ENCODE measurements at places on chromosomes 1 and 21.
A peak's percentile ranks its signal among the peaks of the same experiment; 100 is the strongest.

DNA sequence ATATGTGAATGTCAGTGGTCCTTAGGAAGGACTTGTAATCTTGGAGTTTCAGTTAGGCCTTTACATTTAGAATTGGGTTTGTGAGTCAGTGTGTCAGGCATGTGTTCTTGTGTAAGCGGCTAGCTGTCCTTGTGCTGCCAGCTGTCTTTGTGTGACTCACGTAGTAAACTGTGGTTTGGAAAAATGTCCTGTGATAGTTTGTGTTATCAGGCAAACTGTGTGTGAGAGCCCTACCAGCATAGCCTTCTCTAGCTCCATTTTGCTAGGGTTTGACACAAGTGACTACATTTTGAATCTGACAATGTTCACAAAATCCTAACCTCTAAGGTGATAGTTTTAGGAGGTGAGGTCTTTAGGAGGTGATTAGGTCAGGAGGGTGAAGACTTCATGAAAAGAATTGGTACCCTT lies 6.9 kb upstream of the SLC35D1 start:
- DNase-seq, result no peak

GRCh38 chr21:33856893-33857527 lies 58.6 kb downstream of the ATP5PO start:
- no peak for DNase-seq

DNA sequence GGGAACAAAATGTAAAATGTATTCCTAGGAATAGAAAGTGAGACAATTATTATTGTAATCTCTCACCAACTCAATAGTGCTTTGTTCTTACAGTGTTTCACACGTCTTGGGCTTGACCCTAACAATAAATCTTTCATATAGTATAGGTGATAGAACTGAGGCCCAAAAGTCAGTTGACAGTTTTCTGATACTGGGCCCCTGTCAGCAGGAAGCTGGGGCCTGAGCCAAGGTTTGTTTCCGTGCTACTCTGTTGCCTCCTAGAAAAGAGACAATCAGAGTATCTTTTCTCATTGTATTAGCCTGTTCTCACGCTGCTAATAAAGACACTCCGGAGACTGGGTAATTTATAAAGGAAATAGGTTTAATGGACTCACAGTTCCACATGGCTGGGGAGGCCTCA lies 5.0 kb downstream of the RRP1B start:
- DNase-seq, result peak; percentile 83

GRCh38 chr1:34747638-34747941 lies 7.3 kb upstream of the GJB5 start:
- DNase-seq, result no peak

- DNase-seq, result no peak
Measured at GRCh38 chr1:1129381-1129821, 13.5 kb upstream of the C1orf159 start.

DNA sequence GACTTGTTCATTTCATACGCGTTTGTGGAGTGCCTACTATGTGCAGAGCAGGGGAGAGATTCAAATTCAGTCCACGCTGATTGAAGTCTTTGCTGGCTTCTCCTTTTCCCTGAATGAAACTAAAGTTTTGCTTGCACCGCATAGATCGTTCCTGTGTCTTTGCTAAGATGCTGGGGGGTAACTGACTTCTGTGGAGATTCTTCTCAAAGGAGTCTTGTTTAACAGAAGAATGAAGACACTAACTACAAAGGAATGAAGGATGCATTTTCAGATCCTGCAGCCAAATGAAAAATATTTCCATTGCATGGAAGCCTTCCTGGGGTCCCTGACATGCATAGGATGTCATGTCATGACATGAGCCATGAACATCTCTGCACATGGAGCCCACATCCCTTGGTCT lies 26.9 kb upstream of the H6PD start:
- no peak for DNase-seq

DNA sequence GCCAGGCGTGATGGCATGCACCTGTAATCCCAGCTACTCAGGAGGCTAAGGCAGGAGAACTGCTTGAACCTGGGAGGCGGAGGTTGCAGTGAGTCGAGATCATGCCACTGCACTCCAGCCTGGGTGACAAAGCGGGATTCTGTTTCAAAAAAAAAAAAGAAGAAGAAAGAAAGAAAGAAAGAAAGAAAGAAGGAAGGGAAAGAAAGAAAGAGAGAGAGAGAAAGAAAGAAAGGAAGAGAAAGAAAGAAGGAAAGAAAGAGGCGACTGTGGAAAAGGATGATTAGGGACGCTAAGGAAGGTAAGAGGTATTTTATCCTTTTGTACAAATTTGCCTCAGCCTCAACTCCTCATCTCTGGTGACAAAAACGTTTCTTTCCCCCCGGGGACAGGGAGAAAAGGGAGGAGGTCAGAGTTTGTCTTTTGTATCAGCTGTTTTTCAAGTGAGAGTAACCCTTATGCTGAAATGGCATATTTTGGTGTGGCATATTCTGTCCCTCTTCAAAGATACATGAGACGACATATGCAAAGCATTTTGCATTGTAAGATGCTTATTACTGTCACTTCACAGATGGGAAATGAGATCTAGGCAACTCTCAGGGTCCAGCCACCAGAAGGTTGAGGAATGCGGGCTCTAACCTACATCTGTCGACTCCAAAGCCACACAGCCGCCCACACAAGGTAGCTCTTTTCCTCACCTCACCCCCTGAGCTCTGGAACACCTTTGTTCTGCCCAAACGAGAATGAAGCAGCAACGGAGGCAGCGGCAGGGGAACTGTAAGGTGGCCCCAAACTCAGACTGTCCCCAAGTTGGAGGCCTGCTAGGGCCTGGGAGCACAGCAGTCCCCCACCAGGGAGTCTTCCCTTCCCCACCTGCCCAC lies 38.0 kb downstream of the NUAK2 start:
- no peak for DNase-seq

DNA sequence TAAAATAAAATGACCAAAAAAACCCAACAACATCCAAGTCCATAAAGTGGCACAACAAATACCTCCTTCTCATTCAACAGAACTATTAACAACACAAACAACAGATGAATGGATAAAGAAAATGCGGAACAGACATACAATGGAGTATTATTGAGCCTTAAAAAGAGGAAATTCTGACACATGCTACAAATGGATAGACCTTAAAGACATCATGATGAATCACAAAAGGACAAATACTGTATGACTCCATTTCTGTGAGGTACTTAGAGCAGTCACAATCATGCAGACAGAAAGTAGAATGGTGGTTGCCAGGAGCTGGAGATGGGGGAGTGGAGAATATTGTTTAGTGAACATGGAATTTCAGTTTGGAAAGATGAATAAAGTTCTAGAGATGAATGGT lies 42.6 kb downstream of the EYA3 start:
- no peak for DNase-seq

DNA sequence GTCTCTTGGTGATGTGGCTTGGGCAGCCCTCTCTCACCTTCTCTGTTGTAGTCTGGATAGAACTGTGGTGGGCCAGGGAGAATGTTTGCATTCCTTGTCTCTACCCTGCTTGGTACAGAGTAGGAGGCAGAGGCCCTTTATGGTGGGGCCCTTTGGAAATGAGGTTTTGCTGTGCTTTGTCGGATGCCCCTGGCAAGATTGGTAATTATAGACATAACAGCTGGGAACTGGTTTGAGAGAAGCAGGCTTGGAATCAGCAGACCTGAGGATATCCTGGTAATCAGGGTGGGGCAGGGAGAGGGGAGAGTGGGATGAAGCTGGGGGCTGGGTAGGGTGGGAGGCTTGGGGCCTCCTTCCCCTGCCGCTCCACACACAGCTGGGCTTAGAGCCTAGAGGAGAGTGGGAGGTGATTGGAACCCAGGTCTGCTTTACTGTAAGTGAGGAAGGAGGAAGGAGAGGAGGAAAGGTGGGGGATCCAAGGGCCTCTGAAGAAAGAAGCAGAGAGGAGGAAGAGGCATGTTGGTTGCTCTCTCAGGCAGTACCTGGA lies 5.0 kb downstream of the VANGL2 start:
- no peak for DNase-seq

GRCh38 chr1:89363196-89363595 lies 663 bp upstream of the GBP6 start:
- DNase-seq, result no peak

GRCh38 chr1:185934476-185935189 lies 200.4 kb downstream of the HMCN1 start:
- no peak for DNase-seq

DNA sequence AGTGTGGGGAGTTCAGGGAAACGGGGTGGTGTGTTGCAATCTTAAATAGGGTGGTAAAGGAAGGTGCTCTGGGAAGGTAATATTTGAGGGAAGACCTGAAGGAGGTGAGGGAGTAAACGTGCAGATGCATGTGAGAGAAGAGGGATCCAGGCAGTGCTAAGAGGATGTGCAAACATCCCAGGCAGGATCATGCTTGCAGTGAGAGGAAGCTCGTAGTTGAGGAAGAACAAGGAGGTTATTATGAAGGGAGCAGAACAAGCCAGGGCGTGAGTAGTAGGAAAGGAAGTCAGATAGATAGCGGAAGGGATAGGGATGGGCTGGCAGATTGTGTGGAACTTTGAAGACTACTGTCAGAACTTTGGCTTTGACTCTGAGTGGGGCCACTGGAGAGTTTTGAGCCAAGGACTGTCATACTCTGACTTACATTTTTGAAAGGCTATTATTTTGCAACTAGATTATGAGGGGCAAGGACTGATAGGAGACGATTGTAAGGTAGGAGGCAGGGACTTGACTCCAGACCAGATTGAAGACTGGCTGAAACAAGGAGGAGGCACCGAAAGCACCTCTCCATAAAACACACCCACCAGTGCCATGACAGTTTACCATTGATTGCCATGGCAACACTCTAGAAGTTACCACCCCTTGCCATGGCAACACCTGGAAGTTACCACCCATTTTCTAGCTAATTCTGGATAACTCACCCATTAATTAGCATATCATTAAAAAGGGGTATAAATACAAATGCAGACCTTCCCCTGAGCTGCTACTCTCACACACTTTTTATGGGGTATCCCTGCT lies 67.0 kb downstream of the XCL2 start:
- no peak for DNase-seq

DNA sequence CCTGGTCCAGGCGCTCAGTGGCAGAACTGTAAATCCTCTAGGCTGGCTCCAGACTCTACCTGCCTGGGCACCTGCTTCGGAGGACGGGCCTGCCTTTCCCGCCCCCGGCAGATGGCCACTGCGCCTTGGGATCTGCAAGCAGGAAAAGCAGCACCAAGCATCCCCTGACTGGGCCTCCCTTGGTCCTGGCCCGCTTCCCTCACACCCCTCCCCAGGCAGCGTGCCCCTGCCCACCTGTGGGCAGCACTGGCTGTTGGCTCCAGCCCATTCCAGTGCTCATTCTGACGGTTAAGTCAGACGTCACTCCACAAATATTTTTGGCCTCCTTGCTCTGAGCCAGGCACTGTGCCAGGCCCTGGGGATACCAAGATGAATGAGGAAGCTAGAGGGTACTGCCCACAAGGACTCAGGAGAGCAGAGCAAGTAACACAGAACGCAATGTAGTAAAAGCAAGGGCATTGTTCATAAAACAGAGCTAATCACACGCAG lies 22.0 kb upstream of the BLACAT1 start:
- DNase-seq, result peak; percentile 79

DNA sequence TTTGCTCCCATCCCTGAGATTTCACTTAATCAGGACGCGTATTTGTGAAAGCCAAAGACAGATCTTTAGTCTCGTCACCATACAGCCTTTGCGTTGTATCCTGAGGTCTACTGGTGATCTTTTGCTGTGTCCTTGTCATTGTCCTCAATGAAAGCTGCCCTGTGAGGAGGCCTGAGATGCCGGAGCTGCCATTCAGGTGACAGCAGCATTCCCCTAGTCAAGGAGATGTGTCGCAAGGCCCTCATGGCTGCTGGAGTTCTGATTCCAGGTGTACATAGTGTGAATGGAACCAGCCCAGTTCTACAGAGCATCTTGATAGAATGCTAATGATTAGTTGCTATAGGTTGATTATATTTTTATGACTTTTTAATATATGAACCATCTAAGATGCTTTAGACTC lies 24.1 kb downstream of the TTF2 start:
- DNase-seq, result no peak

DNA sequence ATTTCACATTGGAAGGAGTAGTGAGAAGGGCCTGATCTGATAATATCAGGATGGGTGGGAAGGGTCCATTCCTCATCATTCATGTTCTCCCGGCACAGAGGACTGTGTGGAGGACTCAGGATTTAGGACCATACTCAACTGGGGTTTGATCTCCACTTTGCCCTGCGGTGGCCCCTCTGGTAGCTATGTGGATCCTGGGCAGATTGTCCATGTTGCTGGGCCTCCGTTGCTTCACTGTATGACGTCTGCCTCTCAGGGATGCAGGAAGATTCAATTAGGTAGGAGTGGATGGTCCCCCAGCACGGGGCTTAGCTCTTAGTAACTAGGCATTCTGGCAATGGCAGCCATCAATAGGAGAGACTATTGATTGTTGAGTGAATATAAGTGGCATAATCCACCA lies 2.3 kb downstream of the ETS2 start:
- no peak for DNase-seq

DNA sequence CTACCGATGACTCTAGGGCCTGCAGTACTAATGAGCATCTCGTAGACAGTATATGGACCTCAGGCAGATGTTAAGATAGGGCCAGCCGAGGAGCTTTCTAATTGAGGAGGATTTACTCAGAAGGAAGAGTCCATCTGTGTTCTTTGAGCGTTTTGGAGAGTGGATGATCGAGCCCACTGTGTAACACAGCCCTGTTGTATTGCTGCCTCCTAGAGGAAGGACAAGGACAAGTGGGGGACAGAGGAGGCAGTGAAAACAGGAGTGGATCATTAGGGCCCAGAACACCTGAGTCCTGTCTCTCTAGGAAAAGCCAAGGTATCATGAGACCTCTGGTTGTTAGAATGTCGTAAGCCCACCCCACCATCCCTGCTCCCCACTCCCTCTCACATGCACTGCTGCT lies 62.9 kb downstream of the TBX19 start:
- no peak for DNase-seq

All from testis (tissue), 5 donors.